Stimulated activated CD4-positive, alpha-beta T cell treated with anti-CD3 and anti-CD28 coated beads, TNF-alpha, amount 100 ng/mL, for 4 hours (primary cell): ENCODE measurements at places on chromosomes 1 and 21.

GRCh38 chr1:56712150-56712549 is 67.0 kb downstream of the PRKAA2 start:
- no peak for DNase-seq

- DNase-seq, result no peak
These were observed 6.2 kb upstream of the B3GALT2 start for GRCh38 chr1:193192586-193192985.

DNA sequence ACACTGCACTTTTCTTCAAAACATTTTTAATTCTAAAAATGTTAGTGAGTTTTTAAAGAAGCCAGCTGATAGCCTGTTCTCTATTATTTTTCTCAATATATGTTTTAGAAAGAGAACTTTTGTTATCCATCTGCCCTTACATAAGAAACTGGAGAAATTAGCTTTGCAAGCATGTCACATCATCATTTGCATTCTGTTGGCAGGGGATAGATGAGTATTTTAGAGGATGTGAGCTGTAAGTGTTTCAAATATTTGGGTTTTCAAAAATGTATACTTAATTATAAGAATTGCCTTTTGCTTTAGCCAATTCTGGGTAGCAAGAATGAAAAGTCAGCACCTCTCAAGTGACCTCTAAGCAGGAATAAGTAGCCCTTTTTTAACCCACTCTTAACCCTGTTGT is 7.4 kb downstream of the NFIA start:
- DNase-seq, result no peak

- DNase-seq, result no peak
These were observed 11.1 kb upstream of the MRPL9 start for GRCh38 chr1:151774256-151774922.

DNA sequence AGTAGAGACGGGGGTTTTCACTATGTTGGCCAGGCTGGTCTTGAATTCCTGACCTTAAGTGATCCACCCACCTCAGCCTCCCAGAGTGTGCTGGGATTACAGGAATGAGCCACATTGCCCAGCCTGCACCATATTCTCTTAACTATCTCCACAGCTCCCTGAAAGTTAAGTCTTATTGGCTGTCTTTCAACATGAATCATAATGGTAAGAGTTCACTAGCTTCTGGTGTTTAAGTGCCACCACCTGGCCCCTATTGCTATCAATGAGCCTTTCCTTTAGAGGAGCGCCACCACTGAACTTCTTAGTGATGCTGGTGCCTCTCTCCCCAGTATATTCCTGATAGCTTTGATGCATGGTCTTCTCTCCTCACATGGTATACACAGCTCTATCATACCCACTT is 15.7 kb downstream of the ZFYVE9 start:
- no peak for DNase-seq

- no peak for DNase-seq
These were observed 215.4 kb downstream of the OLFM3 start for GRCh38 chr1:101781201-101781831.

DNA sequence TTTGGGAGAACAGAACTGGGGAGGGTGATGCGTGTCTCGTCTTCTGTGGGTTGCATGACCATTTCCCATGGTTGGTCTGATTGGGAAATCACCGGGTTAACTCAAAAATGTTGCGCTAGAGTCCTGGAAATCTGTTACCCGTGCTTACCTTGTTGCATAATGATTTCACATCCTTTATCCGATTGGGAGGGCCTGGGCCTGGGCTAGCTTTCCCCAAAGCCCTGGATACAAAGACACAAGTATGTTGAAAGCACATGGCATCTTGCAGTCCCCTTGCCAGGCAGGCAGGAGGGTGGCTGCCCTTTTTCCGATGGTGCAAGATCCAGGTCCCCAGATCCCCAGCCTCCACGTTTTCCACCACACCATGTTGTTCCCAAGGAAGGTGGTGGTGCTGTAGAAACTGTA is 582 bp downstream of the TRPM2 start:
- DNase-seq, result no peak

DNA sequence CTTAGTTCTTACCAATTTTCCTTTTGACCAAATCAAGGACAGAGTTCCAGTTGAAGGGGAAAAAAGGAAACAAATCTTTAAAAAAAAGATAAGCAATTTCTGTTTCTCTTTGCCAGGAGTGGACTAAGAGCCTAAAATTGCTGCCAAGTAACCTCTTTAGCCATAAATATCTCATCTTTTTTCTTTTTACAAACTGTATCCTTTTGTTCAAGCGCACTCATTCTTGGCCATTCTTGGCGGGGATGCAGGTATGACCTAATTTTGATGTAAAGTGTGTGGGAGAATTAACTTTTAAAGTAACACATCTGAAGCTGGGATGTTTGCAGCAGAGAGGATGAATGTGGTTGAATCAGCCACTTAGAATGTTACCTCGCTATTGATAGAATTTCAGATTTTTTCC is 13.4 kb upstream of the KIF1B start:
- DNase-seq, result no peak

GRCh38 chr1:151862604-151863003 is 9.1 kb upstream of the THEM5 start:
- DNase-seq, result no peak

DNA sequence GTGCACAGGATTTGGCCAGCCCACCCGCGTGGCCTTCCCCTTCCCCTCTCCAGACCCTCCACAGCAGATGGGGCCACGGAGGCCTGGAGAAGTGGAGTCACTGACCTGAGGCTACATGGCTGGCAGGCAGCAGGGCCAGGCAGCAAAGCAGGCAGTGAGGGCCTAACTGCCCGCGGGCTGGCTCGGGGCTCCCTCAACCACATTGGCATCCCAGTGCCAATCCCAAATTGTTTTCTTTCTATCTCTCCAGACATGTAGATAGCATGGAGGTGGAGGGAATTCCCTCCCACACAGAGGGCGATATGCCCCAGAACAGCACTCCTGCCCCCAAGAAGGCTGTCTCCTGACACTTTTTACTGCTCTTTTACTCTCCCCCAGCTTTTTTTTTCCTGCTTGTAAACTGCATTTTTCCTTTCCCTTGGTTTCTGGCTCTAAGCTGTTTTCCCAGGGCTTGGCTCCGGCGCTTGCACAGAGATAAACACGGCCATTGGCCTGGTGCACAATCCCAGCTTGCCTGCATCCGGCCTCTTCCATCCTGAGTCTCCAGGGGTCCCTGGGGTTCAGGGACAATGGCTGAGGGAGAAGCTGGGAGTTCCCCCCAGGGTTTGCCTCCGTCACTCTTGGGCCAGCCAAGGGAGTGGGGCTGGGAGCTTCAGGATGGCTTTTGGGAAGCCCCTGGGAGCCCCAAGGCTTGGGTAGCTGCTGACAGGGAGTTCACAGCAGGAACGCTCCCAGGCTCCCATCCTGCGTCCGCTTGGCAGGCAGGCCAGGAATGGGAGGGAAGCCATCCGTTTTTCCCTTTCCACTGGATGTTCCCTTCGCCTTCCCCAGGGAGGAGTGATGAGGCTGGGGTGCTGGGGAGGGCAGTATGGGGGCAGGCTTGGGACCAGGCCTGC is 7.0 kb downstream of the EPHX1 start:
- DNase-seq, result no peak

- no peak for DNase-seq
These were observed 2.7 kb upstream of the PDE9A start for GRCh38 chr21:42650441-42651421.

DNA sequence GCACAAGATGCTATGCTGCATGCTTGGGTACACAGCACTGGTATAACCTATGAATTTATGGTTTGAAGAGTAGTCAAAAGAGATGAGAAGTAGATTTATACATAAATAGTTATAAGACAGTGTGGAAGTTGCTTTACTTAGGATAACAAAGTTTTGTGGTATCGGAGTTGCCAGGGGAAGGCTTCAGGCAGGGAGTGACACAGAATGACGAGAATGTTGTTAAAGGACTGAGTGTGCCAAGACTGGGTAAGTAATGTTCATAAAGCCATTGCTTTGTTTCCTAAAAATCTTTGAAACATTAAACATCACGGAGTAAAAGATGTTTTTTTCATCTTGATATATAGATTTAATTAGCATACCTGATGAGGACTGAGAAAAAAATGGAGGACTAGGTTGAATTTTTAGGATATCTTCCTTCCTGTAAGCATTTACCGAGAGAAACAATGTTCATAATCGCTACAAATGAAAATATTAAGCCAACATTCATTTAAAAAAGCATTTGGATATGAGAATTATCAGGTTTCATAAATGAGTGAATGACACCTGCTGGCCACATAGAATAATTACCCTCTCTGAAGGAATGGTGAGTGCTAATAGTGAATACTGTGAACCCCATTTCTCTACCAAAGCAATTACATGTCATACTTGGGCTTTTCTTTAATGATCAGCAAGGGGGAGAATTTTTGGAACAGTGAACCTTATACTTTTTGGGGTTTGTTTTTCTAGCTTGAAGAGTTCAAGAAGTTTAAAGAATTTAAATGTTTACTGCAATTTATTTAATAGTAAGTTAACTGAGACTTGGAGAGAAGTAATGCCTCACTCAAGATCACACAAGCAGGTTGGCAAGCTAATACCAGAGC is 28.4 kb downstream of the EXTL2 start:
- DNase-seq, result no peak

DNA sequence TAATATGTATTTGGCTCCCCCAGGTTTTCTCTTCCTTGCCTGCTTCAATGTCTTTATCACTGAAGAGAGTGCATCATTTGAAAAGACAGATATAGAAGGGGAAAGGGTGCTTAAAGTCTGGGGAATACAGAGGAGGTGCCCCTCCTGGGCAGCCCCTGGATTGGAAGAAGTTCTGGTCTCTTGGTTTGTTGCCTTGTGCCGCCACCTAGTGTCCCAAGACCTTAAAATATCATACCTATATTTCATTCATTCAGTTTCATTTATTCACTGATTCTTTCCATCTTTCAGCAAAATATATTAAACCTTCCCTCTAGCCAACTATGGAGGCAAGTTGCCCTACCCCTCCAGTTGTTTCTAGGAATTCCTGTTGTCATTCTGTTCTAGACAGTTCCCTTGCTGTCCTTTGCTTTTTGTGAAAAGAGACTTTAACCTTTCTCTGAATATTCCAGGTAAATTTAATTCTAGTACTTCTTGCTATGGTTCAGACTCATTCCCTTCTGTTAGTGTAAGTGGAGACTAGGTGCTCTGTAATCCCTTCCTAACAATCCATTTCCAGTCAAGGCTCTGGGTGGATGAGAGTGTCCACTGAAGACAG is 56.1 kb downstream of the MEF2D start:
- DNase-seq, result no peak

- no peak for DNase-seq
These were observed 390.4 kb upstream of the PLXNA2 start for GRCh38 chr1:208634346-208635140.

DNA sequence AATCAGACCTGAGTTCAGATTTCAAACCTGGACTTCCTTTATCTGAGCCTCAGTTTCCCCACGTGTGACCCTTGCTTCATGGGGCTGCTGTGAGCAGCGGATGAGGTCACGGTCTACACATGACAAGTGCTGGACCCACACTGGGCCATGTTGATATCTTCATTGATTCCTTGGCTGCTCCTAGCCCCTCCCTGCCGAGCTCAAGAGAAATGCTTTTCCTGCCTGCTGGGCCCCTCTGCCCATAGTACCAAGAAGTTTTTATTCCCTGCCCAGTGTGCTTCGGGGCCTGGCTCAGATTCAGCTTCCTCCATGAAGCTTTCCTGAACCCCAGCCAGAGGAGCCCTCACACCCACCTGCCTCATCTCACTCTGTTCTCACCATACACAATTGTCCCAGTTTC is 181.6 kb downstream of the PTPRU start:
- no peak for DNase-seq

DNA sequence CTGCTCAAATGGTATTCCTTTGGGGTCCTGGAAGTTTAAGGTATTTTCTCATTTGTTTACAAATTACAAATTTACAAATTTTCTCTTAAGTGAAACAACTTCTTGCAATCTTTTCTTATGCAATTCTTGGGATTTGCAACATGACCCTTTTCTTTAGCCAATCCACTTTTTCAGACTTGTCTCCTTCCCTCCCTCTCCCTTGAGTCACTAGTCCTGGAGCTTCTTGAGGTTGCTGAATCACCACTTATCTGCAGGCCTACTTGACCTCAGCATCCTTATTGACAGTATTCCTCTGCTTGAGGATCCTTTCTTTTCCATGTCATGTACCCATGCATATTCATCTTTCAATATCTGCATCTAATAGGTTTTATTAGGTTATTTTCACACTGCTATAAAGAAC is 302.8 kb upstream of the ADAMTS5 start:
- no peak for DNase-seq

- peak; percentile 52 for DNase-seq
These were observed at the start of gene TUT4 for GRCh38 chr1:52552505-52553361. TSS of gene TUT4 (minus strand) at chr1:52553092. CDS start at chr1:52526280, 26,812 bp downstream.

DNA sequence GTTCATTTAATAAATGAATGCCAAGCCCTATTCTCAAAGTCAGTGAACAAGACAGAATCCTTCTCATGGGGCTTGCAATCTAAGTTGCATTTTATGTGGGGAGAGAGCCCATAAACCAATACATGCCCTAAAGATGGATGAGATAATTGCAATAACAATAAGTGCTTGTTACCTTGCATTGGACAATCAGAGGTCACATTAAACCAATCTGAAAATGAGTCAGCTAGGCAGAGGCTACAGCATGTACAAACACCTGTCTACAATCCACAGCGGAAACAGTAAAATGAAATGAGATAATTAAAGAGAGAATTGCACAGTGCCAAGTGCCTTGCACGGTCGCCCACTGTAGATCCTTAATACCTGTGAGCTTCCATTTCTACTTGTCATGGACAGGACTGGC is 7.4 kb upstream of the IGFN1 start:
- no peak for DNase-seq

GRCh38 chr1:156080241-156080862 is 1.9 kb downstream of the MEX3A start:
- no peak for DNase-seq

GRCh38 chr1:170377896-170378634 is 153.9 kb upstream of the GORAB start:
- no peak for DNase-seq

- no peak for DNase-seq
These were observed 28.0 kb downstream of the ARHGAP29 start for GRCh38 chr1:94209425-94209824.

- DNase-seq, result no peak
These were observed 44.2 kb upstream of the PIGV start for GRCh38 chr1:26743426-26744059.

DNA sequence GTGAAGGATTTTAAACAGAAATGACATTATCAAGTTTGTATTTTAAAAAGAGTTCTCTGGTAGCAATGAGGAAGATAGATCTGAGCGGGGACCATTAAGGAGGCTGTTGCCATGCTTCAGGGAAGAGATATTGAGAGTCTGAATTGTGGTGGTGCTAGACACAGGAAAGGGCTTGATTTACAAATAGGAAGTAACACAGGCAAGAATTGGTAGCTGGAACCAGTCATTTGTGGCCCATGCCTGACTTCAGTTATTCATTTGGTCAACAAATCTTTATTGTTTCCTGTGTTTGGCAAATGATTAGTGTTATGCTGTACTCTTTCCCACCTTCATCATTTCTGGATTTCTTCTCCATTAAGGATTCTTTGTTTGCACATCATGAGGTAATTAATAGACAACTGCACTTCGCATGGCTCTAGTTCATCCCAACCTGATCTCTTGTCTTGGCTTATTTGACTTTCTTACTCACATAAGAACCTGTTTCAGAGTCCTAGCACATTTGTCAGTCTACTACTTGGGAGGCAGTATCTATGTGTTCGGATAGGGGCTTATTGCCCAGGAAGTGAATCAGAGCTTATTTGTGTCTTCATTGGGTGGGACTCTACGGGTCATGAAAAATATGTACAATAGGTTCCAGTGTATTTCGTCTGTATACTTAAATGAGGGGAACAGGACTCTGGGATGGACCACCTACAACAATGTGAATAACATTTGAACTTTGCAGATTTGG is 32.3 kb downstream of the EEIG2 start:
- no peak for DNase-seq

- DNase-seq, result peak; percentile 50
These were observed 58.4 kb upstream of the CACNA1E start for GRCh38 chr1:181424786-181425403.
